NCI-H2029 treated with DMSO at 0.1 percent for 48 hours (cell line): ENCODE measurements at places on chromosomes 1 and 21.

DNA sequence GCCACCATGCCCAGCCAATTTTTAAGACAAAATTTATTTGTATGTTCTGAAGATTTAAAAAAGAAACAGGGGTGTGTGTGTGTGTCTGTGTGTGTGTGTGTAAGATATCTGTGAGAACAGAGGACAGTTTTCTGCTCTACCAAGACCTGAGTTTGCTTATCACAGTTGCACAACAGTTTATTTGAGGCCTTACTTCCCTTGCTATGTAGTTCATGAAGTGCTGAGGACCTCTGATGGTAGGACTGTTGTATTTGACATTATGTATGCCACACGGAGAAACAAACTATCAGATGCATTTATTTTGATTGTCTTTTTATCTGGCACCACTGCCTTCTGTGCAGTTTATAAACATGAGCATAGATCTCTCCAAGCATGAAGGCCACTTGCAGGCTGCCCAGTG lies 355.2 kb downstream of the PBX1 start:
- DNase-seq, result no peak

DNA sequence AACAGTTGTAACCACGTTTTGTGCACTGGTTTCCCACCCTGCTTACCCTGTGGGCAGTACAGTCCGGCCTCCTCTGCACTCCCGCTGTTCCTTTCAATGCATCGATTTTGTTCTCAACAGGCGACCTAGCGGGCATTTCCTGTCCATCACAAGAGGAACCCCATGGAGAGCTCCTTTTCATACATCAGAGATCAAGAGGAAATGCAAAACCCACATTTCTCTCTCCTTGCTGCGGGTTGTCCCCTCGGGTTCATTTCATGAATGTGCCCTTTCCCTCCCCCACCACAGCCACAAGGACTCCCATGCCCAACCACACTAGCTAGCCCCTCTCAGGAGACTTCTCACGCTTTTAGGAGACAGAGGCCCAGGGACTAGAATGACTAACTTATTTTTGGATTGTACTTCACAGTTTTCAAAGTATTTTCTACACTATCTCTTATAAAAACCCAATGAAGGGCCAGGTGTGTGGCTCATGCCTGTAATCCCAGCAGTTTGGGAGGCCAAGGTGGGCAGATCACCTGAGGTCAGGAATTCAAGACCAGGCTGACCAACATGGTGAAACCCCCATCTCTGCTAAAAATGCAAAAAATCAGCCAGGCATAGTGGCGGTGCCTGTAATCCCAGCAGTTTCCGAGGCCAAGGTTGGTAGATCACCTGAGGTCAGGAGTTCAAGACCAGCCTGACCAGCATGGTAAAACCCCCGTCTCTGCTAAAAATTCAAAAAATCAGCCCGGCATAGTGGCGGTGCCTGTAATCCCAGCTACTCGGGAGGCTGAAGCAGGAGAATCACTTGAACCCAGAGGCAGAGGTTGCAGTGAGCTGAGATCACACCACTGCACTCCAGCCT lies 18.4 kb downstream of the ATP1A4 start:
- DNase-seq, result no peak

GRCh38 chr1:62295921-62296491 lies 23.2 kb downstream of the KANK4 start:
- DNase-seq, result no peak

GRCh38 chr1:159171254-159171687 lies at the start of gene CADM3:
Gene CADM3 (plus strand): TSS chr1:159171615. CDS start chr1:159171766, 151 bp downstream.
- DNase-seq, result no peak

DNA sequence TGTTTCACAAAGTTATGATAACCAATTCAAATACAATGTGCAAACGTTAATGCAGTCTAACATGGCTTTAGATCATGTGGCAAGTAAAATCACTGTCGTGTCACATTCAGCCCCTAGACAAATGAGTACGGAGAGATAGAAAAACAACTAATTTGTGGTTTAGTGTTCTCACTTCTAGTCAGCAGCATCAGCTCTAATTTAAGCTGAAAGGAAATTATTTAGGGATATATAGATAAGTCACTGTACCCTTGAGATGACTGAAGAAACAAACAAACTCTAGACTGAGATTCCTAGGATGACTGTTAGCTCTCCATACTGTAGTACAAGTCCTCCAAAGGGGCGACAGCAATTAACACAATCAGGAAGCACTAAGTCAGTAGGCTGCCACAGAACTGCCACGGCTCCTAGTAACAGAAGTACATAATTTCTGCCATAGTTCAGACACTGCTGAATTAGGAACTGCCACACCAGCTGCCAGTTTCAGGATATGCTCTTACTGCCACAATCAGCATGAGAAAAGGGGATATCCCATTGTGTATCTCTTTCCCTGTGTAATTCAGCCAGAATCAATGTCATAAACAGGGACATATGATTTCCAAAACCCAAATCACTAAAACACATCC lies 150.4 kb upstream of the NEGR1 start:
- DNase-seq, result no peak

DNA sequence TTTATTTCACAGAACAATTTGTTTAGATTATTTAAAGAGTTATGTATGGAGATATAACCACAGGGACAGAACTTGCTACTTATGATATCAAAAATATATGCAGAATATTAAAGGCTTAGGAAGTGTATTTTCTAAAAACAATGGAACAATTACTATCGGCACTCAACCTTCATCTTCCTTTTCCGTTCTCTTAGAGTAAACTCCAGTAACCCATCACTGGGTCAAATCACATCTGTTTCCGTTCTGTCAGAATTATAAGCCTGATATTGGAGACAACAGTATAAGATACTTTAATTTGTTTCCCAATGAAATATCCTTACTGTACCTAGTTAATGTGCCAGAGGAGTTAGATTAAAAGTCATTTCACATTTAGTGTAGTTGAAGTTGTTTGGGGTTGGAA lies 32.2 kb downstream of the DTL start:
- no peak for DNase-seq

GRCh38 chr1:148160048-148160342 lies 7.9 kb upstream of the NBPF11 start:
- DNase-seq, result no peak

DNA sequence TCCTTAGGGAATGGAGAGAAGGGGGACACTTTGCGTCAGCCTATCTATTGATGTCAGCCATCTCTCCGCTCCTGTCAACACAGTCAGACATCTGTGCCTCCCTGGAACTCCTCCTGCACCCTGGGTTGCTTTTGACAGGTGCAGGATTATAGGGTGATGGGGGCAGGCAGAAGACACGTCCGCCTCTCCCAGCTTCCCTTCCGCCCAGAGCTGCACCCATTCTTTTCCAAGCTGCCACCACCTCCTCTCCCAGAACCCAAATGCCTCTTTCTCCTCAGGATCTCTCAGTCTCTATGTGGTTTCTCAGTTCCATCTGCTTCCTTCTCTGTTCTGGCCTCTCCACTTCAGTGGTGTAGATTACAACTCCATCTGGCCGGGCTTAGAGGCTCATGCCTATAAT lies 17.1 kb upstream of the KIF1B start:
- DNase-seq, result no peak

DNA sequence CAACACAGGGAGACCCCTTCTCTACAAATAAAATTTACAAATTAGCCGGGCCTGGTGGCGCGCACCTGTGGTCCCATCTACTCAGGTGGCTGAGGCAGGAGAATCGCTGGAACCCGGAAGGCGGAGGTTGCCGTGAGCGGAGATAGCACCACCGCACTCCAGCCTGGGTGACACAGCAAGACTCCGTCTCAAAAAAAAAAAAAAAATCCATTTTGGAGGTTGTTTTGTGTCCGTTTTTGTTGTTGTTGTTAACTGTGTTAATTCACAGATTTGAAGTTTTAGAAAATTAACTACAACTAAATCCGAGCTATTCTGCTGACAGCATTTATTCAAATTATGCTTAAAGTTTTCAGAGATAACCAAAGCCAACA lies 618 bp downstream of the CLCC1 start:
- DNase-seq, result no peak

- peak; percentile 42 for DNase-seq
These were observed 66.6 kb downstream of the FAM163A start for GRCh38 chr1:179809506-179810366.

DNA sequence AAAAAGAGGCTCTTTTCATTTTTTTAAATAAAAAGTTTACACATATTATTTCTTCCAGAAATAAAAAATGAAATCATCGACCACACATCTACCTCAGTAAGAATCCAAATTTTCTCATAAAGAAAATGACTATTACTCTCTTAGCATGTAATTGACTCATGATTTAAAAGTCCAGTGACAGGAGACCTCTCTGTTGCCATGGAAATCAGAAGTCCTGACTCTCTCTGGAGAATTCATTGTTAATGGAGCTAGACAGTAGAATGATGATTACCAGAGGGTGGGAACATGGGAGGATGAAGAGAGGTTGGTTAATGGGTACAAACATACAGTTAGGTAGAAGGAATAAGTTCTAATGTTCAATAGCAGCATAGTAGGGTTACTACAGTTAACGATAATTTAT lies 5.0 kb upstream of the CLCA4 start:
- DNase-seq, result no peak

GRCh38 chr1:155127967-155128754 lies 485 bp downstream of the EFNA1 start:
- no peak for DNase-seq

DNA sequence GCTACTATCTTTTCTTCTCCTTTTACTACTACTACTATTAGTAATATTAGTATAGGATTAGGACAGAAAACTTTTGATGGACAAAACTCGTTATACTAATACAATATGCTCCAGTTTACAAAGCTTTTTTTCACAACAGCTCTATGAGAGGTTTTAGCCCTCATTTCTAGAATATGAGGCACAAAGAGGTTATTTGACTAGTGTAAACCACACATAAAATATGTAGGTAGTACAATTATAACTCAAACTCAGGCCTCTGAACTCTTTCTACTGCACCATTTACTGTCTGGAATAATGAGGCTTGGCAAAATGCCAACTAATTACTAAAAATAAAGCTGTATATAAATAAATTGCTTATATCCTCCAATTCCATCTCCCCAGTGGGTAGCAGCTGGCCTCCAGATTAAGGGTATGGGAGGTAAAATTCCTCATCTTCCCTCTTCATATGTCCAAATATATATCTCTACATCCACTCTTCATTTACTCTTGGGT lies 99.9 kb downstream of the LYST start:
- DNase-seq, result no peak

GRCh38 chr1:22140694-22141093 lies 2.2 kb downstream of the WNT4 start:
- no peak for DNase-seq

- no peak for DNase-seq
These were observed 834.0 kb upstream of the TMPRSS15 start for GRCh38 chr21:19237608-19238007.

DNA sequence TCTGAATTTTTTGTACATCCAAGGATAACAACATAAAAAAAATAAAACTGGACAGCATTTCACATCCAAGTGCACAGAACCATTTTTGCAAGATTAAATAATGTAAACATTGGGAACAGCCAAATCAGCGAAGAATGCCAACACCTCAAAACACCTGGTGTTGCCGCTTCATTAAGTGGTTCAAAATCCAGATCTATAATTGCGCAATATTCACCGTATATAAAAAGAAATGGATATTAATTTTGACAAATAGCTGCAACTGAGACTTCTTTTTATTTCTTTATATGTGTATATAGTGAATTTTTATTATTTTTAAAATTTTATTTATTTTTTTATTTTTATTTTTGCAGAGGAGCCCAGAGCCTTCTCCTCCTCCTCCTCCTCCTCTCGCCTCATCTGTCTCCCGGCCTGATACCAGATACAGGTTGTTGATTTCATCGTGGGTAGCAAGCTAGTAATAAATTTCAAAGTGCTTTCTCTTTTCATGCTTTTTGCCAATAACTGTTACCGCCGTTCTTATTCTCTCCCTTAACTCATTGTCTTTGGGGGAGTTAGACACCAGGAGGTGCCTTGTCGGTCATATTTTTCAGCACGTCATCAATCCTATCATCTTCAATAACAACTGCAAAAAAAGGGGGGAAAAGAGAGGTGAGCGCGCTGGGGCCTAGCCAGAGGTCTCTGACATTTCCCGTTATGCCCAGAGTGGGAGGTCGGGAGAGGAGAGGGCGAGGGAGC lies 2.7 kb downstream of the CAMK2N1 start:
- no peak for DNase-seq

DNA sequence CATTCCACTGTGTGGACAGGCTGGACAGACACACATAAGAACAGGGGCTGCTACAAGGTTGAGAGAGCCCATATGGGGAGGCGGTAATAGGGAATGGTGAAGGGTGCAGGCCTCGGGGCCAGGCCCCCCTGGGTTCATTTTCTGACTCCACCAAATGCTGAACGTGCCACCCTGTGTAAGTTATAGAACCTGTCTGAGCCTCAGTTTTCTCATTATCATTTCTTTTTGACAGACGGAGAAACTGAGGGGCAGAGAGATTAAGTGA lies 569.5 kb downstream of the PTPRU start:
- no peak for DNase-seq

DNA sequence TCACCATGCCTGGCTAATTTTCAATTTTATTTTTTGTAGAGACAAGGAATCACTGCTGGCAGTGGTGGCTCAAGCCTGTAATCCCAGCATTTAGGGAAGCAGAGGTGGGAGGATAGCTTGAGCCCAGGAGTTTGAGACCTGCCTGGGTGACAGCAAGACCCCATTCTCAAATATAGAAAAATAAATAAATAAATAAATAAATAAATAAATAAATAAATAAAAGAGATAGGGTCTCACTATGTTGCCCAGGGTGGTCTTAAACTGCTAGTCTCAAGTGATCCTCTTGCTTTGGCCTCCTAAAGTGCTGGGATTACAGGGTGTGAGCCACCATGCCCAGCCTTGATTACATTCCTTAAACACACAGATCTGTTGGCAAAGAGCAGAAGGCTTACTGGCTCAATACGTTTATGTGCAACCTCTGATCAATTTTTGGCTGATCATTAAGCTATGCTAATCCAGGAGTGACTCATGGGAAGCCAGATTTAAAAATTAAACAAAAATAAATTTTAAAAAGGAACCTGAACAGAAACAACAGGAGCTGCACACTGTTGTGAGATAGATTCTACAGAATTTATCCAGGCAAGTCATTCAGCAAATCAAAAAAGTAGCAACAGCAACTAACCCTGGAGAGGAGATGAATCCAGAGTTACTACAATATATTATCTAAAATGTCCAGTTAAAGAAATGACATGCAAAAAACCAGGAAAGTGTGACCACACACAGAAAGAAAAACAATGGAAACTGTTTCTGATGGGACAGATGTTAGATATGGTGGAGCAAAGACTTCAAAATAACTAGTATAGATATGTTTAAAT lies 79.4 kb downstream of the RPE65 start:
- no peak for DNase-seq

DNA sequence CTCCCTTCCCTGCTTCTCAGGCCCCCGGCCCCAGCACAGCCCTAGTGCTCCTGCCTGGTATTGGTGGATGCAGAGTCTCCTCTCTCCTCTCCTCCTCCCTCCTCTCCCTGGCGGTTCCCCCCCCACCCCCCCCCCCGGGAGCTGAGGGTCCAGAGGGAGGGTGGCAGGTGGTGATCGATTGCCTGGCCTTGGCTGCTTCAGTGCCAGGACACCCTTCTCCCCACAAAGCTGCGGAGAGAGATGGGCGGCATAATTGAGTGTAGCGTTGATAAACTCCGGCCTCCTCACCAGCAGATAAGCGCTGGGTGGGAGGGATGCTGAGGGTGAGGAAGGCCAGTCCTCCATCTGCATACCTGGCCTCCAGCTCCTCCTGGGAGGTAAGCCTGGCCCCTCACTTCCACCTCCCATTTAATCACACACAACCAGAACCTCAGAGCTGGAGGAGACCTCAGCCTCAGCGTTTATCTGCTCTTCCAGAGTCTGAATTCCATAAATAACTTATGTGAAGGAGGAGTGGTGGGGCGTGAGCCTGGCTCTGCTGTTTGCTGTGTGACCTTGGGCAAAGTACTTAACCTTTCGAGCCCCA lies 60.8 kb downstream of the LRRN2 start:
- no peak for DNase-seq
